ENCODE measurements at places on chromosomes 11 and 22.

DNA sequence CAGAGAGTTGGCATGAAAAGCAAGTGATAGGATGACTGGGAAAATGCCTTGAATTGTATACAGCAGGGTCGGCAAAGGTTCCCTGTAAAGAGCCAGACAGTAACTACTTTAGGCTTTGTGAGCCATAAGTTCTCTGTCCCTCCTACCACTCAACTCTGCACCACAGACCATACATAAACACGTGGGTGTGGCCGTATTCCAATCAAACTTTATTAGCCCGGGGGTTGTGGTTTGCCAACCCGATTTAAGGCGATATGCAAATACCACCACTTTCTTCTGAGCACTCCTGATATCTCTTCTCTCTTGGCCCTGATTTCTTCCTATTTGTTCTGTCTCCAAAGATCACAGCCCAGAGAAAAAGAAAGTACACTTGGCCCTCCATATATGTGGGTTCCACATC, 87.5 kb downstream of the MN1 start:
- no peak for DNase-seq

GRCh38 chr11:67054346-67054835, 2.3 kb upstream of the RHOD start:
- DNase-seq, result peak; percentile 74

- DNase-seq, result peak; percentile 14
These were observed 948 bp upstream of the MRTFA start for GRCh38 chr22:40637183-40638150.

DNA sequence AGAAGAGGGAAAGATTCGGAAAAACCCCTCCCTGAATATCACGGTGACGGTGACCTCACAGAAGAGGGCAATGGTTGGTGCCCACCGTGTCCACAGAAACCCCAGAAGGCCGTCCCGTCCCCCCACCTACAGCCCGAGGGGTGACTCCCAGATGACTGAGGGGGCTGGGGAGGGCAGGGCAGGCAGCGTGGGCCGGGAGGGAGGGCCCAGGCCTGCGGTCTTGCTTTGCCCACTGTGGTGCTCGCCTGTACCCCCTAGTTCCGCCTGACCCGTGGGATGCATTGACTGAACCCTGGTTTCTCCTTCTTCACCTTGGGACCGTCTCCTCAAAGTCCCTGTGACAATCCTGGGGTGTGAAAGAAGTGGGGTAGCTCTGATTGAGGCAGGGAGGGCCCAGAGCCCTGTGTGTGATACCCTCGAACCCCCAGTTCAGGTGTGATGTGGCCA, 526.7 kb downstream of the BRD1 start:
- no peak for DNase-seq

GRCh38 chr11:26045082-26045481, 286.8 kb upstream of the ANO3 start:
- no peak for DNase-seq

DNA sequence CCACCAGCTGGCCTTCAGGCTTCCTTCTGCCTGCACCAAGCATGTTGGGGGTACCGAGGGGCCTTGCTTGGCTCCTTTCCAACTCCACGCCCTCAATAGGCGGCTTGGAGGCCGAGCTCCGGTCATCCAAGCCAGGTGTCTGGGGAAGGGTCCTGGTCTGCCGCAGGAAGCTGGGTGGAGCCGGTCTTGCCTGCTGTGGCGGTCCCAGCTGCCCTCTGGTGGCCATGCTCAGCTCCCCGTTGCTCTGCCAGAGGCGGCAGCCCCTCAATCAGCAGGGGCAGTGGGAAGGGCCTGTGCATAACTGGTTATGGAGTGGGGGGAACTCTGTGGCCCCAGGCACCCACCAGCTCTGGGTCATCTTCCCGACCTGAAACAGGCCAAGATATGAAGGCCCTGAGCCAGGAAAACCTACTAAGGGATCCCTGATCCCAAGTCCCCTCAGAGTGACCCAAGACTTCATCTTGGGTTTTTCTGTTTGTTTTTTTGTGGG, 3.2 kb downstream of the ARVCF start:
- DNase-seq, result no peak

Data from RCC 7860 (cell line).